Aortic smooth muscle cell (primary cell): ENCODE measurements at places on chromosomes 6 and 20. TPM values are rescaled to one million over a fixed set of nuclear protein-coding genes. Genes with fewer than 3 reads are reported as not detected.

The TENT5A gene
- 19.6 and 25.5 TPM in 2 replicates for total RNA-seq

The SDCBP2 gene
- total RNA-seq: 2.1 and 3.3 TPM in 2 replicates

The SLC17A2 gene
- total RNA-seq: not detected in 2 replicates

The GMPR gene
- 37.7 and 40.8 TPM in 2 replicates for total RNA-seq

The PRSS35 gene
- 1.6 and 8.7 TPM in 2 replicates for total RNA-seq

The SLCO4A1 gene
- total RNA-seq: 0.25 and 0.53 TPM in 2 replicates

The SNPH gene
- 6.2 and 6.3 TPM in 2 replicates for total RNA-seq

The KIF13A gene
- total RNA-seq: 108 and 118 TPM in 2 replicates

The PRDM1 gene
- total RNA-seq: 0.40 and 0.44 TPM in 2 replicates

The KIF6 gene
- 0.13 and 0.19 TPM in 2 replicates for total RNA-seq

The TTLL9 gene
- total RNA-seq: 0.06 and 0.13 TPM in 2 replicates

The ATP5F1E gene
- total RNA-seq: 38.8 and 49.7 TPM in 2 replicates

The NRSN1 gene
- not detected in 2 replicates for total RNA-seq

The MEP1A gene
- not detected in 2 replicates for total RNA-seq

The CFB gene
- total RNA-seq: 20.3 and 31.2 TPM in 2 replicates

The HTR1E gene
- not detected in 2 replicates for total RNA-seq

The FOXC1 gene
- 29.8 and 36.5 TPM in 2 replicates for total RNA-seq

The POM121L2 gene
- not detected in 2 replicates for total RNA-seq

The SPATS1 gene
- total RNA-seq: not detected in 2 replicates

The MYT1 gene
- total RNA-seq: not detected in 2 replicates

The RAMACL gene
- 0.66 and 2.1 TPM in 2 replicates for total RNA-seq

The PSORS1C2 gene
- total RNA-seq: not detected in 2 replicates

The BCAS1 gene
- not detected in 2 replicates for total RNA-seq

The FLRT3 gene
- total RNA-seq: under 0.01 and 0.06 TPM in 2 replicates

The GGTLC1 gene
- not detected in 2 replicates for total RNA-seq

The SIRPD gene
- not detected in 2 replicates for total RNA-seq

The FOXA2 gene
- not detected in 2 replicates for total RNA-seq
